NCI-H2029 treated with DMSO at 0.1 percent for 48 hours (cell line): ENCODE measurements at places on chromosomes 1 and 21.

GRCh38 chr1:232709386-232709785 is 79.5 kb upstream of the SIPA1L2 start:
- no peak for DNase-seq

DNA sequence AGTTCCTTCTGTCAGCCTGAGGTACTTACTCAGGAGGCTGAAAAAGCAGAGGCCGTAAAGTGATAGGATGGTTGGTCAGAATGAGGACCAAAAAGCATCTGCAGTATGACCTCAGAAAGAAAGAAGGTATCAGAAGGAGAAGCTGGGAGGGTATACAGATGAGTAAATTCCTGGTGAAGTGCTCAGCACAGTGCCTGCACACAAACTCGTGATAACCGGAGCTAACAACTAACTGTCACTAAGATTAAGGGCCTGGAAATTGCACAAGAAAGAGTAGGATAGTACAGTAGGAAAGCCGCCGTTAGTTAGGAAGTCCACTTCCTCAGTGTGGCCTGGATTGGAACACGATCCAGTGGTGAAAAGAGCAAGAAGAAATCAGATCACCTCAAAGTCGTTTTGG is 62.6 kb downstream of the VPS26C start:
- DNase-seq: no peak

DNA sequence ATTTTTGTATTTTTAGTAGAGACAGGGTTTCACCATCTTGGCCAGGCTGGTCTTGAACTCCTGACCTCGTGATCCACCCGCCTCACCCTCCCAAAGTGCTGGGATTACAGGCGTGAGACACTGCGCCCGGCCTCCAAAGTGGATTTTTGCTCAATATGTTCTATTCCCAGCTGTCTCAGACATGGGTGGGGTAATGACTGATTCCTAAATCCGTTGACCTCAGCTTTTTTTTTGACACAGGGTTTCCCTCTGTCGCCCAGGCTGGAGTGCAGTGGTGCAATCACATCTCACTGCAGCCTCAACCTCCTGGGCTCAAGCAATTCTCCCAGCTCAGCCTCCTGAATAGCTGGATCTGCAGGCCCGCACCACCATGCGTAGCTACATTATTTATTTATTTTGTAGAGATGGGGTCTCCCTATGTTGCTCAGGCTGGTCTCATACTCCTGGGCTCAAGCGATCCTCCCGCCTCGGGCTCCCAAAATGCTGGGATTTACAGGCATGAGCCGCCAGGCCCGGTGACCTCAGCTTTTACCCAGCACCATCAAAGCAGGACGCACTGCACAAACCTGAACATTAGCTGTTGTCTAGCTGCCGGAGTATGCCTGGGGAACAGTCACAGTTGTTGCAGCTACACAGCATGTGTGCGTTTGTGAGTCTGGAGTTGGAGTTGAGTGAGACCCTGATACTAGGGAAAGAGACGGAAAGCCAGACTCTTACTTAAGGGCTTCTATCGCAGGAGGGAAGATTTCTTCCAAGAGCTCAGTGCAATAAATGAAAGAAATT is 43.7 kb upstream of the PSEN2 start:
- no peak for DNase-seq

- no peak for DNase-seq
These were observed 37.1 kb upstream of the CTTNBP2NL start for GRCh38 chr1:112358798-112359408.

- DNase-seq: peak; percentile 51
These were observed 10.9 kb downstream of the TAGLN2 start for GRCh38 chr1:159914252-159915018.

- no peak for DNase-seq
These were observed 332.8 kb upstream of the ZRANB2 start for GRCh38 chr1:71413441-71414175.

- no peak for DNase-seq
These were observed 83.1 kb downstream of the WLS start for GRCh38 chr1:68149110-68149798.

GRCh38 chr1:198794498-198794897 is 155.7 kb downstream of the PTPRC start:
- DNase-seq: no peak

- no peak for DNase-seq
These were observed 15.3 kb downstream of the FAM151A start for GRCh38 chr1:54607821-54608565.

DNA sequence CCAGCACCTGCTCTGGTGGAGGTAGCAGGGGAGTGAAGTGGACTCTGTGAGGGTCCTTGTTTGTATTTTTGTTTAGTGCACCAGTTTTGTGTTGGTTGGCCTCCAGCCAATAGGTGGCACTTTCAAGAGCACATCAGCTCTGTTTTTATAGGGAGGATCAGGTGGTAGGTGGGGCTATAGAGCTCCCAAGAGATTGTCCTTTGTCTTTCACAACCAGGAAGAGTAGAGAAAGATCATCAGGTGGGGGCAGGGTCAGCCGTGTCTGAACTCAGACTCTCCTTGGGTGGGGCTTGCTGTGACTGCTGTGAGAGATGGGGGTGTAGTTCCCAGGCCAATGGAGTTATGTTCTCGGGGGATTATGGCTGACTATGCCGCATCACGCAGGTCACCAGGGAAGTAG is 159.8 kb downstream of the ZNF326 start:
- DNase-seq: no peak

- peak; percentile 6 for DNase-seq
These were observed 27.4 kb downstream of the DTL start for GRCh38 chr1:212062832-212063438.

GRCh38 chr1:53317646-53318539 is 10.0 kb downstream of the LRP8 start:
- no peak for DNase-seq

DNA sequence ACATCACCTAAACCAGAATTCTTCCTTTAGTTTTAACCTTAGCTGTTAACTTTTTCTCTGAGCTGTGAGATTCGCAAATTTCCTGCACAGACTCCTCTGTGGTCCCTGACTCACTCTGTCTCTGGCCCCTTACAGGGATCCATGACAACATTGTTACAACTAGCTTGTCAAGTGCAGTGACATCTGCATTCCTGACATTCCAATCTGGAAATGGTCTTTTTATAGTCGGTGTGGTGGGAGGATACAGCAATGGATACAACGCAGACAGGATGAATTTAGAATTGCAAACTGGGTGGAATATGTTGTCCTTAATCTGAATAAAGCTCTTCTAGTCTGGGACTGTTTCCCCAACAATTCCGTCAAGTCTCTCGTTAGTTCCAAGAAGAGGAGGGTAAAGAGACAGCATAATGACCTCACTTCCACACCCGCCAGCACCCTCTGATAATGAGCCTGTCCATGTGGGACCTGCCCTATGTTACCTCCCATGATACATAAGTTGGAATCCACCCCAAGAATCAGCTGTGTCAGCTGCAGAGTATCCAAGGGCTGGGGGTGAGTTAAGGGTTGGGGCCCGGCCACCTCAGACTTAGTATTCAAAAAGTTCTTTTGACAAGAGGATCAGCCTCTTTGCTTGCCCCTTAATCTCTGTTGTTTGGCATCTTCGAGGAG is 49.4 kb downstream of the ILDR2 start:
- no peak for DNase-seq

DNA sequence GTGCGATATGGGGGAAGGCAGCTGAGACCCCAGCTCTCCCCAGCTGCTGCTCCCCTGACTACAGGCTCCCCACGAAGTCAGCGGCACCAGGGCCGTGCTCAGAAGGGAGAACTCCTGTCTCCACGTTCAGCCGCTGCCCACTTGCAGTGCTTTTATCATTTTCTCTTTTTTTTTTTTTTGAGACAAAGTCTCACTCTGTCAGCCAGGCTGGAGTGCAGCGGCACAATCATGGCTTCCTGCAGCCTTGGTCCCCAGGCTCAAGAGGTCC is 933 bp upstream of the FTCD start:
- DNase-seq: no peak

DNA sequence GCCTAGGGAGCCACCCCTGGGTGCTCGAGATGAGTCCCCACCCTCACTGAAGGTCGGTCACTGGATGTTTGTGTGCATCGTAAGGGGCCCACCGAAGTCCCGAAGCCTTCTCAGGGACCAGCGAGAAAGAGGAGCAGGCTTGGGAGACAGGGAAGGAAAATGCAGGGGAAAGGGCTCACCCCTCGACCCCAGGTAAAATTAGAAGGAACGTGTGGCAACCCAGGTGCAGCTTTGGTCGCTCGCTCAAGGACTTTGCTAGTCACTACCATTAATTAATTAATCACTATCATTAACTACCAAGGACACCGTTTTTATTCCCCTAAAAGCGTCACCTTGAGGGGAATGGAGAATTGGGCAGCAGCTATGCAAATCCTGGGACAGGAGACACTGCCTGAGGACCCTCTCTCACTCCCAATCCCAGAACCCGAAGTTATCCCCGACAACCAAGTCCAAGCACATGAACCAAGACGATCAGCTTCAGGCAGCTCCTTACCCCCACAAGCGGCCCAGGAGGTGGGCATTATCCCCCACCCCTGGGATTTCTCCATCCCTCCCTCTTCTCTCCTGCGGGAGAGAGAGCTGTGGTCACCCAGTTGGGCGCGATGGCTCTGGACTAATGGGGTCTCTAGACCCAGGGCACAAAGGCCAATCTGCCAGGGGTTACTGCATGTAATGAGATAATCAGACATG is 4.2 kb upstream of the SIM2 start:
- no peak for DNase-seq

GRCh38 chr1:171252482-171252881 is 4.2 kb downstream of the FMO1 start:
- no peak for DNase-seq

- no peak for DNase-seq
These were observed 8.9 kb downstream of the COL9A2 start for GRCh38 chr1:40308036-40308727.

GRCh38 chr21:31213787-31214186 is 130.3 kb downstream of the TIAM1 start:
- no peak for DNase-seq

- DNase-seq: no peak
These were observed 24.9 kb upstream of the LRIG2 start for GRCh38 chr1:113048064-113048463.

- DNase-seq: no peak
These were observed 177.6 kb upstream of the DPYD start for GRCh38 chr1:98098473-98098872.

GRCh38 chr1:29096231-29096886 is 27.3 kb downstream of the TMEM200B start:
- no peak for DNase-seq

DNA sequence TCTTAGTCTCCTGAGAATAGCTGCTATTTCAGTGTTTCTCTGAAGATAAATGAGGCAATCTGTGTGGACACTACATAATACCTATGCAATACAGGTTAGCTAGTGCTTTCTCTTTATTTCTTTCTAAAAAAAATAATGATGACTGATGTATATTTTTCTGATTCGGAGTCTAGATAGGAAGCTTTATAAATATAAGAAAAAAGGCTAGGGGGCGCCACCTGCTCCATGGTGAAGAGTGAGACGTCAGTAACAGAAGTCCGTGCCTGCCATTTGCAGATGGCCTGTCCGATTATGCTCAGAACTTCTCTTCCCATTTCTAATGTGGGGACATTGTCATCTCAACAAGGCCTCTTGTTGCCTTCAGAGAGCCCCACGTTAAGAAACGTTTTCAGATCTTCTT is 26.4 kb downstream of the QSOX1 start:
- DNase-seq: no peak

GRCh38 chr1:151581451-151581850 is 30.4 kb upstream of the SNX27 start:
- no peak for DNase-seq

DNA sequence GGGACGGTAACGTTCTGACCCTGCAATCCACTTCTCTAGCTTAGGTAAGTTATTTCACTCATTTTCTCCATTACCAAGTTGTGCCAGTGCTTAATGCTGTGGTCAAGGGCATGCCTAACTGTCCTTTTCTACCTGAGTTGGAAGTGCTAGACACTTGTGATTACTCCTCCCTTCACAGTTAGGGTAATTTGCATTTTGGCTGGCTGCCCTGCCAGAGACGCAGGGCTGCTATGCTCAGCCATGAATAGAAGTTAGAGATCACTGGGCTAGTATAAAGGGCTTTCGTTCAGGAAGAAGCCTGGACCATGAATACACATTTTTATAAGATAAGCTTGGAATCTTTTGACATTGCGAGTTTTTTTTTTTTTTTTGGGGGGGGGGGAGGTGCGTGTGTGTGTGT is 633.2 kb upstream of the NEGR1 start:
- DNase-seq: peak; percentile 8

GRCh38 chr1:220741349-220741748 is 6.8 kb upstream of the MTARC2 start:
- no peak for DNase-seq

DNA sequence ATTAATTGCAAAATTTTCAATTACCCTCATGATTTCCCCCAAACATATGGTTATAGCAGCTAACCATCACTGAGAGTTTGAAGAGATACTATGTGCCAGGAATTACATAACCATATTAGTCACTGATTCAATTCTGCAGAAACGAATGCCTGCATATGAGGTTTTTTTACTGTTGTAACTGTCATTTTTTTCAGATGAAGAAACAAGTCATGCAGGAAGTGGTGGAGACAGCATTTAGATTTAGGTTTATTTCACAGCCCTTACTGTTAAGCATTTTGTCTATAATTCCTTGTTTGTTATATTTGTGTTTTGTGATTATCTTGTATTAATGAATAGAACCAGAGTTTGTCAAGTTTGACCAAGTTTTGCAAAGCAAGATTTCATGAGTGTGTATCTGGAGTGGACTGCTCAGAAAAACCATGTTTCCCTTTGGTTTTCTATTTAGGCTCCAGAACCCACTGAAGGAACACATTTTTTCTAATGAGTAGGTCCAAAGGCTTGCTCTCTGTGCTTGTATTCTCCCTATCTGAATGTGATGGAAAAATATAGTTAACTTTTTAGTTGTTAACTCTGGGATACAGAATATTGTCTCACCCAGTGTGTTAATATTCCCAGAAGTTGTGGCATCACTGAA is 308.5 kb upstream of the ADAMTS5 start:
- DNase-seq: no peak

DNA sequence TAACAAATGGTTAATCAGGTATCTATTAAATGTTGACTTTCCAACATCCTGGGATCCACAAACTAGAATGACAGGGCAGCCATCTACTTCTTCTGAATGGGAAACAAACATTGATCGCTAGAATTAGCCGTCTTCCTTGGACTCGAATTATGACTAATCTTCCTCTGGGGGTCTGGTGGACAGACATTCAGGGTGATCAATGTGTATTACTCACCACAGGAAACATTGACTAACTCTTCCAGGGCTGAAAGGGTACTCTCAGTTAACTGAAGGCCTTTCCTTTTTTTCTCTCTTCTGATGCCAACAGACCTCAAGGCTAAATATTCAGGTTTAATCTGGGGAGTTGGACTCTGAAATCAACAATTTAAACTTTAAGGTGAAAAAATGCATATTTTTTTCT is 9.5 kb downstream of the NOL9 start:
- no peak for DNase-seq
